Vagina (tissue), 2 donors: ENCODE measurements at places on chromosomes 6 and 20. TPM values are rescaled to one million over a fixed set of nuclear protein-coding genes. Genes with fewer than 3 reads are reported as not detected.
A peak's percentile ranks its signal among the peaks of the same experiment; 100 is the strongest.

GRCh38 chr6:84282550-84282949 is 55.1 kb upstream of the CEP162 start:
- no peaks in the 10 kb centered on the region for H3K27me3 ChIP-seq
- H3K36me3 ChIP-seq, result no peaks in the 10 kb centered on the region
- no peak overlapping the region for H3K4me3 ChIP-seq
- H3K27ac ChIP-seq, result no peak overlapping the region
- H3K4me1 ChIP-seq, result no peaks in the 10 kb centered on the region

DNA sequence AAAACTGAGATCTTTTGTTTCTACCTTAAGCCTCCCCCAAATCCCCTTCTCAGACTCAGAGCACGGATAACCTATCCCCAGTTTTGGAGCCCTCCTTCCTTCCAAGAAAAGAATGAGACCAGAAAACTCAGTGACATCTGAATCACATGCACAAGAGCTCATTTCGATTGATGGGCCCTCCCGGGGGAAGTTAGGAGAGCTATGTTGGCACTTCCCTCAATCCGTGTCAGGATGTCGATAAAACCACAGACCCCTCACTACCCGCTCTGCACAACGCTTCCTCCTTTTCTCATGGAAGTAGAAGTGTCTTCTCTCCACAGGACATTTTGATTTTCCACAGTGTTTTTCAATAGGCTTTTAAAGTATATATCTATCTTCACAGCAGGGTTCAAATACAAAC is 332.4 kb downstream of the HACE1 start:
- DNase-seq, result no peak
- no peak overlapping the region for H3K27ac ChIP-seq
- H3K4me1 ChIP-seq, result peaks cover 10% of the 10 kb centered on the region
- H3K27me3 ChIP-seq, result no peaks in the 10 kb centered on the region
- no peak overlapping the region for H3K4me3 ChIP-seq
- H3K36me3 ChIP-seq, result no peaks in the 10 kb centered on the region

Gene OPRM1
- total RNA-seq, result 0.98 TPM

DNA sequence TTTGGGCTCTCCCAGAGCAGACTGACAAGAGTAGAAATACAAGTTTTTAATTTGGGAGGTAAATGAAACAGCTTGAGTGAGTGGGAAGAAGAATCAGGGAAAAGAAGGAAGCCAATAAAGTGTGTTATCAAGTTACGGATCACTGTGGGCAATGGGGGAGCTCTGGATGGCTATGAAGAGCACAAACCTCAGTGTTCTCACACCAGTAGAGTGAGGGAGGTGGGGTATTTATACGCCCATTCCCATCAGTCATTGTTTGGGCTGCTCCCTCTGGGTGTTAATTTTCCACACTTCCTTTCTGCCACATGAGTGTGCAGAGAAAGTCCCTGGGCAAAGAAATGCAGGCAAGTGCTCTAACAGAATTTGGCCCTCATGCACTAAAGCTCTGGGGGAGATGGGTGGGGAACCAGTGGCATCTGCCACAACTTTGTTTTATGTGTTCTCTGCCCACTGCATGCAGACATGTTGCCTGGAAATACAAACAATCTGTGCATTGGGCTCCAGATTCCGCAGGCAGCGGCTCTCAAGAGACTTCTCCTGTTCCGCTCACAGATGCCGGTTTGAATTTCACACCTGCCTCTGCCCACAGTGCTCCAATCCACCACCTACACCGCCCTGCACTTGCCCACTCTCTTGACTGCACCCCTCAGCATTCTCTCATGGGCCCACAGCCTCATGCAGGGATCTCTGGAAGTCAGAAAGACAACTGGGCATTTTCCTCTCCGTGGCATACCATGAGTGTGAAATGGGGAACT is 211.1 kb upstream of the RNF24 start:
- peaks cover 3% of the 10 kb centered on the region for H3K4me1 ChIP-seq
- peak overlapping the region; percentile 19 for H3K27ac ChIP-seq
- no peaks in the 10 kb centered on the region for H3K27me3 ChIP-seq
- no peak for DNase-seq
- no peak overlapping the region for H3K4me3 ChIP-seq

Gene GCNT2
- total RNA-seq, result 17.2 TPM

Gene PLCG1
- total RNA-seq, result 138 TPM

DNA sequence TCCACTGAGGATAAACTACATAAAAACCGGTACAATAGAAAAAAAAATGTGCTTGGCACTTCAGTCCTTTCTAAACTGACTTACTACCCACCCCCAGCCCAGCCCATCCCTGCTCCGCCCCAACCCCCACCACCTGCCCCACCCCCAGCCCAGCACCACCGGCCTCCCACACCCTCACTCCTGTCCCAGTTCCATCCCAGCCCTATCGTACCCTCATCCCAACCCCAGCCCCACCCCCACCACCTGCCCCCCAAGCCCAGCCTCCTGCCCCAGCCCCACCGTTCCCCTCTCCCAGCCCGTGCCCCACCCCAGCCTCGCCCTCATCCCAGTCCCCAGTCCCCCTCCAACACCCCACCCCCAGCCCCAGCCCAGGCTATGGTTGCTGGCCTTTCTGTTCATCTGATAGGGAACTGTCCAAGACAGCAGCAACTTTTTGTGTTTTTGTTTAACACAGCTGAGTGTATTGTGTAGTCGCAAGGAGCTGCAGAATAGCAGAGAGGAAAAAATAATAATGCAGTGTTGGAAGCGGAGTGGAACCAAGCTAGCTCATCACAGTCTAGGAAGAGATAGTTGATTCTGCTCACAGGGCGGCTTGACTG is 61.9 kb downstream of the SASH1 start:
- H3K27me3 ChIP-seq, result no peaks in the 10 kb centered on the region
- no peak overlapping the region for H3K4me3 ChIP-seq
- H3K36me3 ChIP-seq, result no peaks in the 10 kb centered on the region
- DNase-seq, result no peak
- peak overlapping the region; percentile 65 for H3K27ac ChIP-seq

- no peak overlapping the region for H3K4me3 ChIP-seq
- DNase-seq, result no peak
- no peaks in the 10 kb centered on the region for H3K36me3 ChIP-seq
- H3K4me1 ChIP-seq, result no peaks in the 10 kb centered on the region
- no peak overlapping the region for H3K27ac ChIP-seq
Measured at GRCh38 chr6:129895692-129896091, 34.6 kb upstream of the TMEM244 start.

- no peak overlapping the region for H3K27ac ChIP-seq
- H3K36me3 ChIP-seq, result no peaks in the 10 kb centered on the region
- H3K4me1 ChIP-seq, result no peaks in the 10 kb centered on the region
- no peaks in the 10 kb centered on the region for H3K27me3 ChIP-seq
Measured at GRCh38 chr20:52681288-52681687, 290.9 kb upstream of the TSHZ2 start.

DNA sequence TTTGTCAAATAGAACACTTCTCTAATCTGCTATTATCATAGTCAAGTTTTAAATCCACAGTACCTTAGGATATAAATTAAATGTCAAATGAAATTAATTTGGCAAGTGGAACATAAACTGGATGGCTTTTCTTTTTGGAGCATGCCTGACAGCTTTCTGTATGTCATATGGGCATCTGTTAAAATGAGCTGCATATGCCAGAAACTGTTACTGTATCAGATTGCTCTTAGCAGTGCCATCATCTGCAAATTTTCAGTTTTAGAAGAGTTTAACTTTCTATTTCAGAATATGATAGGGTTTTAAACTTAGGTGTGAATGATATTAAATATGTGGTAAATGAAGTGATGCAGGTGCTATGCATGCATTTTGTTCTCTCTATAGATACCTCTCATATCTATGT is 3.4 kb upstream of the EEF1E1 start:
- no peak overlapping the region for H3K4me3 ChIP-seq
- DNase-seq, result no peak

GRCh38 chr6:32148289-32149091 is 3.2 kb downstream of the PRRT1 start:
- peaks cover 31% of the 10 kb centered on the region for H3K4me1 ChIP-seq
- no peaks in the 10 kb centered on the region for H3K27me3 ChIP-seq
- H3K4me3 ChIP-seq, result no peak overlapping the region
- H3K27ac ChIP-seq, result no peak overlapping the region
- no peak for DNase-seq

DNA sequence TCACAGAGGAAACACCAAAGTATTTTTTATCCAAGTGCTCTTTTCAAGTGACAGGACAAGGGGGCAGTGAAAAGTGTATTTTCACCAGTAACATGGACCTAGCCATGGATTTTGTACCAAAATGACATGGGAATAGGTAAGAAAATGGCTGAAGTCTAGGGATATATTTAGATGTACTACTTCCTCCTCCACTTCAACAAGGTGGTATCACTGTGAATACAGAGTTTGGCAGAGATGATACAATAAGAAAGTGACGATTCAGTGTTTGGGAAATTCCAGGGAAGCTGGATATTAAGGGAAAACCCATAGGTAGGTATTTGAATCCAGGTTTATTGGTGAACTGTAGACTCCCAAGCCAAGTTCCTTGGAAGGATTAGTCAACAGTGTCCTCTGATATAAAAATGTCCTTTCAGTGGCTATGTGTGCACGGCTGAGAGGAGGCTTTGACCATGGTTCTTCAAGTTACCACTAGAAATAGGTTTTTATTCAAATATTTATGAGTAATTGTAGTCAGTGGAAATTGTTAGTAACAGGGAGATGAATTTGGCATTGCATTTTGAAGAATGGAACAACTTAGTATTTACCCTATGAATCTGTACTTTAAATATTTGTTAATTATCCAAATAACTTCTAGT is 356.0 kb upstream of the CITED2 start:
- H3K27me3 ChIP-seq, result no peaks in the 10 kb centered on the region
- H3K4me3 ChIP-seq, result no peak overlapping the region
- no peaks in the 10 kb centered on the region for H3K36me3 ChIP-seq
- H3K4me1 ChIP-seq, result peaks cover 7% of the 10 kb centered on the region

DNA sequence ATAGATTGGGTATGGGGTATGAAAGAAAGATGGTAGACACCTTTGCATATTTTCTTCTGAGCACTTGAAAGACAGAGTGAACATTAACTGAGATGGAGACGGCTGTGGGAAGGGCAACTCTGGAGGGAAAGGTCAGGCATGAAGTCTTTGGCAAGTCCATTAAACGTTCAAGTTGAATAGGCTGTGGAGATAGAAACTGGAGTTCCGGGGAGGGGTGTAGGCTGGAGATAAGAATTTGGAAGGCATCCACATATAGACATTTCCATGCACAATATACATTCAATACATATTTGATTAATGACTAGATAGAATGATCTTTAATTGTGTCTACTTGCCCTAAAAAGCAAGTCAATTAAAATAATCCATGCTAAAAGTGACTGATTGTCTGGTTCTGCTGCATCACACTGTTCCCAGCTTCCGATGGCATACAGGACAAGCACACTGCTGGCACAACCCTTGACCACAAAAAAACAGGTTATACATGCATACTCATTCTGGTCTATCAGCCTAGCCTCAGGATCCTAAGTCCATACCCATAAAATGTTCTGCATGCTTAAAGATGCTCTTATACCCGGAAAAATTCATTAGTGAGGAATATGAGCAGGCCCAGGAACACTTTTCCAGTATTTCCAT is 1.9 kb upstream of the MYLK4 start:
- H3K4me3 ChIP-seq, result no peak overlapping the region

- H3K27ac ChIP-seq, result no peak overlapping the region
- no peak overlapping the region for H3K4me3 ChIP-seq
- H3K36me3 ChIP-seq, result peaks cover 6% of the 10 kb centered on the region
- H3K27me3 ChIP-seq, result no peaks in the 10 kb centered on the region
- no peak for DNase-seq
Measured at GRCh38 chr6:135323202-135323668, 142.1 kb downstream of the MYB start.

DNA sequence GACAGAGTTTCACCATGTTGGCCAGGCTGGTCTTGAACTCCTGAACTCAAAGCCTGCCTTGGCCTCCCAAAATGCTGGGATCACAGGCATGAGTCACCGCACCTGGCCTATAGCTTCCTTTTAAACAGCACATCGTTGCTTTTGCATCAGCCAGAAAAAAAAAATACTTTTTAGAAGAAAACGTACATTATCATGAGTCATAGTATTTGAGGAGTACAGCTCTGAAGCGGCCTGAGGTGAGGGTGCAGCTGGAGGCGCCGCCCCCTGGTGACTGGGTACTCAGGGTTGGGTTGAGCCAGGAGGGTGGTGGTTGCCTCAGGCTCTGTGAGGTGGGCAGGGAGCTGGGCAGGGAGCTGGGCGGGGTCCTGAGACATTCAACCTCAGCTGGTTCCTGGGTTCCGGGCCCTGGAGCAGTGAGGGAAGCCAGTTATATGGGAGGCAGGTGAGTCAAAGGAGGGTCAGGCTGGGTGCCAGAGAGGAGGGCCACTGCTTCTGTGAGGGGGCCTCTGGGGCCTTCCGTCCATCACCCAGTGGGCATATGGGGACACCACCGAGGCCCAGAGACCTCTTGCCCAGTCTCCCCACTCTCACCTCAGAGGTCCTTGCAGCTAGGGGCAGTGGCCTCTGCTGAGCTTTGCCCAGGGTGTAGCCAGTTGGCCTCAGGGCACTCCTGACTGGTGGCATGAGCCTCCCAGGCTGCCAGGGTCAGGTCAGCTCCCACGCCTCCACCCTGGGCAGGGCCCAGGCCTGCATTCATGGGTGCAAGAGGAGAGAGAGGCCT is 11.7 kb upstream of the ID1 start:
- no peak overlapping the region for H3K4me3 ChIP-seq
- no peak for DNase-seq
- H3K27ac ChIP-seq, result peak overlapping the region; percentile 68
- no peaks in the 10 kb centered on the region for H3K27me3 ChIP-seq
- H3K36me3 ChIP-seq, result no peaks in the 10 kb centered on the region

GRCh38 chr6:31717499-31718222 is 2.5 kb downstream of the LY6G6D start:
- no peaks in the 10 kb centered on the region for H3K27me3 ChIP-seq
- DNase-seq, result no peak
- H3K27ac ChIP-seq, result peak overlapping the region; percentile 71
- H3K4me1 ChIP-seq, result peaks cover 14% of the 10 kb centered on the region
- H3K36me3 ChIP-seq, result no peaks in the 10 kb centered on the region

GRCh38 chr6:47308198-47308517 is 1.5 kb downstream of the TNFRSF21 start:
- no peaks in the 10 kb centered on the region for H3K36me3 ChIP-seq
- H3K27ac ChIP-seq, result no peak overlapping the region
- peak overlapping the region; percentile 68 for H3K4me3 ChIP-seq
- no peaks in the 10 kb centered on the region for H3K27me3 ChIP-seq
- no peak for DNase-seq

Gene SPEF1
- not detected for total RNA-seq

Gene VNN1
- 2.0 TPM for total RNA-seq

DNA sequence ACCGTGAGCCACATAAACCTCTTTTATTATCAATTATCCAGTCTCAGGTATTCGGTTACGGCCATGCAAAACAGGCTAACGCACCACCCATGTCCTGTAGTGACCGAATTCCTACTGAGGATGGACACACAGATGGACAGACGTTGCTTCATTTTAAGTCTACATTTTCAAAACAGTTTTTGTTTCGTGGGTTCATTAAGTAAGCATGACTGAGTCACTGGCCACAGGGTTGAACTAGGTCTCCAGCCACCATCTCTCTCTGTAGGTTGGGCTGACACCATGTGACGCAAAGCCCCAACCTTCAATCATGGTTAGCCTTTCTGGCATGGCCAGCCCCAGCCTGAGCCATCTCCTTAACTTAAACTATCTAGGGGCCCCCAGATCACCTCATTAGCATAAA is 110.0 kb upstream of the SLC22A23 start:
- no peaks in the 10 kb centered on the region for H3K27me3 ChIP-seq
- H3K36me3 ChIP-seq, result no peaks in the 10 kb centered on the region
- H3K4me3 ChIP-seq, result no peak overlapping the region
- H3K4me1 ChIP-seq, result no peaks in the 10 kb centered on the region
- no peak for DNase-seq

Gene HSPA12B
- 21.6 TPM for total RNA-seq

Gene MYB
- total RNA-seq, result 2.5 TPM
